Naive B cell (primary cell): ENCODE measurements at places on chromosomes 2 and 18. TPM values are rescaled to one million over a fixed set of nuclear protein-coding genes. Genes with fewer than 3 reads are reported as not detected.

GRCh38 chr2:172380436-172381274 lies 46.7 kb upstream of the ITGA6 start:
- H3K4me3 ChIP-seq, result no peak overlapping the region
- H3K4me1 ChIP-seq, result peaks cover 14% of the 10 kb centered on the region
- H3K36me3 ChIP-seq, result peaks cover 13% of the 10 kb centered on the region
- no peak for DNase-seq

DNA sequence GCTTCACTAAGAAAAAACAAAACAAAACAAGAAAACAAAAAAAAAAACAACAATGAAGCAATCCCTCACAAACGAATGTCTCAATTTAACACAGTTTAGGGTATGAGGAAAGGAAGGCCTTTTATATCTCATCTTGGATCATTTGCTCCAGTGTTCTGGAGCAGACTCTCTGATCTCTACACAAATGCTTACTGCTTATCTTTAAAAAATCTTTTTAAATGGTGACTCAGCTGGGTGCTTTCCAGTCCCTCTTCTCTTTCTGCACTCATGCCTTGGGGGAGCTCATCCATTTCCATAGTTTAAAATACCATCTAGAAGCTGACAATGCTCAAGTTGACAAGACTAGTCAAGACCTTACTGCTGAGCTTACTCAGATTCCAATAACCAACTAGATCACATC lies 56.2 kb downstream of the ETAA1 start:
- H3K27ac ChIP-seq, result no peak overlapping the region
- H3K4me1 ChIP-seq, result no peaks in the 10 kb centered on the region
- H3K36me3 ChIP-seq, result no peaks in the 10 kb centered on the region

DNA sequence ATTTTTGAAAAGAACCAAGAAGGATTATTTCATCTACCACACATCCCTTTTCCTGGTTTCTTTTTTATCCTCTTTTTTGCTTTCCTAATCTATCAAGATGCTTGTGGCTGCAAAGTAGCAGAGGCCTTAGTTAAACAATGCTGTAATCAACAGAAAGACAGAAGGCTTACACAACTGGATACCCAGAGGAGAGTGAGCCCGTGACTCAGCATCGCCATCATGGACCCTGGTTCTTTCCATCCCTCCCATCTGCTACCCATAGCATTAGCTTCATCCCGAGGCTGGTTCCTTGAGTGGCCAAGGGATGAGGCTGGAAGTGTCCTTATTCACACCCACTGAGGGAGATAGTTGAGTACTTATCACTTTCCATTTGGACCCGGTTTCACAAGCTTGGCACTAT lies 7.5 kb upstream of the HAAO start:
- H3K4me1 ChIP-seq, result peaks cover 35% of the 10 kb centered on the region
- no peaks in the 10 kb centered on the region for H3K27me3 ChIP-seq
- H3K36me3 ChIP-seq, result peaks cover 5% of the 10 kb centered on the region
- no peak overlapping the region for H3K27ac ChIP-seq
- no peak for DNase-seq
- no peak overlapping the region for H3K4me3 ChIP-seq

- no peak for DNase-seq
- no peaks in the 10 kb centered on the region for H3K4me1 ChIP-seq
- H3K27me3 ChIP-seq, result no peaks in the 10 kb centered on the region
- H3K27ac ChIP-seq, result no peak overlapping the region
Measured at GRCh38 chr2:220845766-220846273, 726.3 kb downstream of the EPHA4 start.

DNA sequence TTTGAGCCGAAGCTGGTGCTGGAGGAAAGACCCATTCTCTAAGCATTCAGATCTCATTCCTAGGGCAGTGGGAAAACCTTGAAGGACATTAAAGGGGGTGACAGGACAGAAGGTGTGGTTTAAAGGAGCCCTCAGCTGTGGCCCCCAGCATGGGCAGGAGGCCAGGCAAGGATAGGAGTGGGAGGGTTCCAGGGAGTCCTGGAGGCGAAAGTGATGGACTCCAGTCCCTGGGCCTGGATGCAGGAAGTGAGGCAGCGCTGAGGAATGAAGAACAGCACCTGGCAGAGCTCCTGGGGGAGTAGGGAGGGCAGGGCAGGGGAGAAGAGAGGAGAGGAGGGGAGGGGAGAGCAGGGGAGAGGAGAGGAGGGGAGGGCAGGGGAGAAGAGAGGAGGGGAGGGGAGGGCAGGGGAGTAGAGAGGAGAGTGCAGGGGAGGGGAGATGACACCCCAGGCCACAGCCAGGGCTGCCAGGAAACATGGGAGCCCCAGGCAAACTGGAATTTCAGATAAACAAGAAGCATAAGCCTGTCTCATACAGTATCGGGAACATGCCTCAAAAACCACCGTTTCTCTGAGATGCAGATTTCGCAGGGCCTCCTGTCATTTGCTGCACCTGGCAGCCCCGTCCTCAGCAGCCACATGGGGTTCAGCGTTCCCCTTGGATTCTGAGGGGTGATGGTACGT lies 5.7 kb downstream of the RAMP1 start:
- H3K27ac ChIP-seq, result no peak overlapping the region
- H3K27me3 ChIP-seq, result peaks cover 27% of the 10 kb centered on the region
- H3K4me1 ChIP-seq, result peaks cover 7% of the 10 kb centered on the region
- DNase-seq, result no peak
- H3K36me3 ChIP-seq, result no peaks in the 10 kb centered on the region

DNA sequence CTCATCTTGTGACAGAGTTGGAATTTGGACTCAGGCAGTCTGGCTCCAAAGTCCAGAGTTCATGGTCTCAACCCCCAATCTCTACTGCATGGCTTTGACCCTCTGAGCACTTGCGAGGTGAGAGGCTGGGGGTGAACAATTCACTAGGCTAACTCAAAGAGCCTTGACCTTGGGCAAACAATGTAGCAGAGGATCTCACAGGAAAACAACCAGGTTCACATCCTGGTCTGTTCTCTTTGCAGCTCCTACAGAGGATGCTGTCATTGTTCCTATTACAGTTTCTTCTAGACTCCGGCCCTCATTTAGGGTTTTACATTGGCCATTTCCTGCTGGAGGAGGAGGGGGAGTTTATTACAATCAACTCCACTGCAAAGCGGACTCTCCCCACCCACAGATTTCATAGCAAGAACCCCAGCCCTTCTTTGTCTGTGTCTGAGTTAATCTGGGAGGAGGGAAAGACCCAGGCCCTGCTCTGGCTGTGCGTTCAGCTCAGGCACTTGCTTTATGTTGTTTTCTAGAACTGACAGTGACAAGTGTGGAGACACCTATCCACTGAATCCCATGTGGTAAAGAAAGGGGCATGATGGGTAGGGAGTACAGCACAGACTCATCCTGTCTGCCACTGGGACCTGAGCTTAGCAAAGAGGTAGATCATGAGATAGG lies 101.6 kb downstream of the LBH start:
- H3K27ac ChIP-seq, result peak overlapping the region; percentile 40
- no peaks in the 10 kb centered on the region for H3K36me3 ChIP-seq
- peaks cover 76% of the 10 kb centered on the region for H3K4me1 ChIP-seq
- DNase-seq, result no peak
- no peak overlapping the region for H3K4me3 ChIP-seq

DNA sequence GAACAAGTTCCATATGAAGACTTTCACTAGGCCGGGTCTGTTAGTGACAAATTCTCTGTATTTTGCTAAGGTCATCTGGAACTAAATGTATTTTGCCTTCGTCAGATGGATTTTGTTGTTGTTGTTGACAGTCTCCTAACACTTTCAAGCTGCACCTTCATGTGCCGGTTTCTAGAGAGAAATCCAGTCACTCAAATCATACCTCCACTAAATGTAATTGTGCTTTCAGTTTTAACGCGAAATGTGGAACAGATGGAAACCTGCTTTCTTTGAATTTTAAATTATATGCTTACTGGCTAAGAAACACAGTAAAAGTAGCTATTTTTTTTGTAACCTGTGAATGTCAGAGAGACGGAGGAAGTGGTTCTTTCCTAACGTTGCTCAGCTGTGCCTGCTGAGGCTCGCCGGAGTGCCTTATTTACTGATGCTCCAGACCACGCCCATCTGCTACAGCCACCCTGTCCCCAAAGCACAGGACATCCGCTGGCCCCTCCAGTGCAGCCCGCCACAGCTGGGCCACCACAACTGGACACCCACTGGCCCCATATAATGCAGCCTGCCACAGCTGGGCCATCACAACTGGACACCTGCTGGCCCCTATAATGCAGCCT lies 134.7 kb downstream of the PXDN start:
- no peaks in the 10 kb centered on the region for H3K36me3 ChIP-seq
- peaks cover 70% of the 10 kb centered on the region for H3K4me1 ChIP-seq
- peak overlapping the region; percentile 35 for H3K4me3 ChIP-seq

Gene BCL2
- polyA plus RNA-seq, result 30.5 TPM

- no peak for DNase-seq
- H3K27ac ChIP-seq, result no peak overlapping the region
- no peaks in the 10 kb centered on the region for H3K36me3 ChIP-seq
- no peaks in the 10 kb centered on the region for H3K4me1 ChIP-seq
- peaks cover 11% of the 10 kb centered on the region for H3K27me3 ChIP-seq
Measured at GRCh38 chr2:36727550-36727949, 31.0 kb downstream of the VIT start.

DNA sequence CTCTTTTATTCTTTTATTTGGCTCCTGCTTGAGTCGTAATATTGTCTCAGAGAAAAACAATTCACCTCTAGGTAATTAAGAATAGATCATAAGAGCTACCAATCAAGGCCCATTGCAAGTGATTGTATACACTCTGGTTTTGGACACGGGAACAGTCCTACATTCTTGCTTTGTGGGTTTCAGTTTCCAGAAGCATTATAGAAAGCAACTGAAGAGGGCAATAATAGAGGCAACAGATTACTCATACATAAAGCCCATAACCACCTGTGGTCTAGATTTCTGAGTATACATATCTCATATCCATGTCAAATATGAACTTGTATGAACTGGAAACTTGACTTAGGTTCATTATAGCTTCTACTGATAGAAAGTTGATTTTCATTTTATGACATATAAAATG lies 65.4 kb downstream of the DIS3L2 start:
- H3K27me3 ChIP-seq, result no peaks in the 10 kb centered on the region
- peak overlapping the region; percentile 15 for H3K27ac ChIP-seq
- H3K4me1 ChIP-seq, result peaks cover 13% of the 10 kb centered on the region

Gene VIL1
- polyA plus RNA-seq, result 0.40 TPM

Gene LIPT1
- polyA plus RNA-seq, result 9.9 TPM

DNA sequence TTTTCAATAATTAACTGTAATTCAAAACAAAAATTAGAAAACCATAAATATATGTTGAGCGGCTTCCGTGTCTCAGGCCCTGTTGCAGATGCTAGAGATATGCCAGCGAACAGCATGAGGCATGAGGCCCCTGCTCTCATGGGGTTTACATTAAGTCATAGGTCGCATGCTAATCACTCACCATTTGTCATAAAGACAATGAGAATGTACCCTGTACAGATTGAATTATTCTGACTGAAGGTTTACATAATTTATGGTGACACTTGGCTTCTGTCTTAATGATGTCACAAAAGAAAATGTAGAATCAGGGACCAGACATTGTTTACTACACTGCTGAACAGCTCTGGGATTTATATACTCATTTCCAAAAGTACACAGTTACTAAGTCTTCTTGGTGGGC lies 5.9 kb upstream of the VAPA start:
- peaks cover 43% of the 10 kb centered on the region for H3K27me3 ChIP-seq
- H3K36me3 ChIP-seq, result no peaks in the 10 kb centered on the region
- H3K4me1 ChIP-seq, result peaks cover under 1% of the 10 kb centered on the region
- H3K27ac ChIP-seq, result no peak overlapping the region

DNA sequence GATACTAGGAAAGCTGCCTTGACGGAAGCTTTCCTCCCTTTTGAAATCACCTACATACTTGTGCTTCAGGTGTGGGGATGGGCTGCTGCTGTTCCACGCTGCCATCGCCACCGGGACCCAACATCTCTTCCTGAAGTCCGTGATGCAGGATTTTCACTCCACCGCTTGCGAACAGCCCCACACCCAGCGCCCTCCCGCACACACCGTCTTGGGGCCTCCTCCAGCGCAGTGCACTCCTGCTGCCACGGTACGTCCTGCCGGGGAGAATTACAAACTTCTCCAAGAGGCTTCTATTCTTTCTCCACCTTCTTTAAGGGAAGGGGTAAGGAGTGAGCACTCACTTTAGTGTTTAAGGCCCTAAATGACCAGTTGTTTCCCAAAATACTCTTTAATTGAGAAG lies 58.2 kb downstream of the HRH4 start:
- peaks cover 6% of the 10 kb centered on the region for H3K27me3 ChIP-seq
- no peak overlapping the region for H3K4me3 ChIP-seq
- H3K27ac ChIP-seq, result no peak overlapping the region
- H3K4me1 ChIP-seq, result no peaks in the 10 kb centered on the region
- no peaks in the 10 kb centered on the region for H3K36me3 ChIP-seq

DNA sequence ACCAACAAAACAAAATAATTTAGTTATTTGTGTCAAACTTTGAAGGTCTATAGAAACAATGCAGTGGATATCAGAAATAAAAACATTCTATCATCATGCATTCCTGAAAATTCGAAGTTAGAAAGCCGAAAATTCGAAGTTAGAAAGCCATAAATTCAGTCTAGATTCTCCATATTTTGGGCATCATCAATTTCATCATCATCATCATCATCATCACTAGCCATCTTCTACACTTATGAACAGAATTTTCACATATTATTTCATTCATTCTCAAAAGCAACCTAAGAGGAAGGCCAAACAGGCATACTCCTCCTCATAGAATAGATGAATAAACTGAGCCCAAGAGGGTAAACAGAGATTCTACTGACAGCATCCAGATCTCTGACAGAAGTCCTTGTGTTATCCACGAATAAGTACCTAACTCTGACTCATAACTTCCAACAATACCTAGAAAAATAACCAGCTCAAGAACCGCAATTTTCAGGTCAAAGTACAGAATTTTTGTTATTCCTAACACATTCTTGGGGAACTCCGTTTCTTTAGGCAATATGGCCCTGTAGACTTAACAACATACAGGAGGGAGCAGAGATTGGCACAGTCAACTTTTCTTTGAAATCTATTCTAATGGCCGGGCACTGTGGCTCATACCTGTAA lies 84.7 kb downstream of the TCF4 start:
- no peak for DNase-seq
- H3K4me3 ChIP-seq, result no peak overlapping the region
- H3K4me1 ChIP-seq, result peaks cover 8% of the 10 kb centered on the region
- no peaks in the 10 kb centered on the region for H3K36me3 ChIP-seq
- H3K27ac ChIP-seq, result peak overlapping the region; percentile 99

- H3K27ac ChIP-seq, result no peak overlapping the region
- H3K4me1 ChIP-seq, result peaks cover 7% of the 10 kb centered on the region
- H3K27me3 ChIP-seq, result no peaks in the 10 kb centered on the region
- H3K4me3 ChIP-seq, result no peak overlapping the region
- H3K36me3 ChIP-seq, result peaks cover 9% of the 10 kb centered on the region
- DNase-seq, result no peak
Measured at GRCh38 chr18:70194227-70194890, 11.1 kb downstream of the RTTN start.

DNA sequence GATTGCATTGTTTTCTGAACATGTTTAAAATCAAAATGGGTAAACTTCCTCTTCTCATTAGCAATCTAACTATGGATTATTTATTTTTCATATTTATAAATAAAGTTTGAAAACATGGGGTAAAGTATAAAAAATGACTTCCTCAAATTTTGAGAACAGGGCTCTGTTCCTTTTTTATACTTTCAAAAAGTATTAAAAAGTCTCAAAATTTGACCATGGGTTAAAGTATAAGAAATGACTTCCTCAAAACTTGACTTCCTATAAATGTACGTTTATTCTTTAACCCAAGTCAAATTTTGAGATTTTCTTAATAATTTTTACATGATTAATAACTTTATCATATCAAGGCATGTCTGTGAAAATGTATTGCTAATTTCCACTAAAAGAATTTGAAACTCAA lies 512.4 kb downstream of the GALR1 start:
- H3K36me3 ChIP-seq, result no peaks in the 10 kb centered on the region
- no peak overlapping the region for H3K4me3 ChIP-seq
- no peak overlapping the region for H3K27ac ChIP-seq
- peaks cover 6% of the 10 kb centered on the region for H3K4me1 ChIP-seq
- peaks cover 8% of the 10 kb centered on the region for H3K27me3 ChIP-seq
